ENCODE measurements at places on chromosomes 1 and 21.

DNA sequence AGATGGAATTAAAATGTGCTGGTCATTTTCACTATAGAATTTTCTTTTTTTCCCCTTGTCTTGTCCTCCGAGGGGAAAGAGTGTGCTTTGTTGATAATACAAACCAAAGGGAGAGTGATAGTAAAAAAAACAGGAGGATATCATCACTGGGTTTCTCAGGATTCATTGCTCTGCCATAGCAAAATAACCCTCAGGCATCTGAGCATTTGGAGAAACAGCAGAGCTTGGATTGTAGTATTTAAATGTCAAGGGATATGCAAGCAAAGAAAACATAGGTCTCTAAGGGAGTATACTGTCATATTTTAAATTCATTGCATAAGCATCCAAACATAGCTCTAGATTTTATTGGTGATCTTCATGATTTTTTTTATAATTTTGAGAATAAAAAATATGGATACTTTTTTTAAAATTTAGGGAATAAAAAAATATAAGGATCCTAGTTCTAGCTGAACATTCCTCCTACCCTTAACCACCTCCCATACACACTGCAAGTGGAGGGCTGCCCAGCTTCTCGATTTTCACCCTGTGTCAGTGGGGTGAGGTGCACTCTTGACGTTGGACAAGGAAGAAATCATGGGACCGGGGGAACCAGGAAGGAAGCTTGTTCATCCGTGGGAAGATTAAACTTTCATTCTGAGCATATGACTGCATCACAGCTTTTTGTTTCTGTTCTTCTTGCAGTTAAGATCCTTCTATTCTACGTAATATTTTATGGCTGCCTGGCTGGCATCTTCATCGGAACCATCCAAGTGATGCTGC is 4.4 kb downstream of the ATP1B1 start:
- DNase-seq, result no peak

DNA sequence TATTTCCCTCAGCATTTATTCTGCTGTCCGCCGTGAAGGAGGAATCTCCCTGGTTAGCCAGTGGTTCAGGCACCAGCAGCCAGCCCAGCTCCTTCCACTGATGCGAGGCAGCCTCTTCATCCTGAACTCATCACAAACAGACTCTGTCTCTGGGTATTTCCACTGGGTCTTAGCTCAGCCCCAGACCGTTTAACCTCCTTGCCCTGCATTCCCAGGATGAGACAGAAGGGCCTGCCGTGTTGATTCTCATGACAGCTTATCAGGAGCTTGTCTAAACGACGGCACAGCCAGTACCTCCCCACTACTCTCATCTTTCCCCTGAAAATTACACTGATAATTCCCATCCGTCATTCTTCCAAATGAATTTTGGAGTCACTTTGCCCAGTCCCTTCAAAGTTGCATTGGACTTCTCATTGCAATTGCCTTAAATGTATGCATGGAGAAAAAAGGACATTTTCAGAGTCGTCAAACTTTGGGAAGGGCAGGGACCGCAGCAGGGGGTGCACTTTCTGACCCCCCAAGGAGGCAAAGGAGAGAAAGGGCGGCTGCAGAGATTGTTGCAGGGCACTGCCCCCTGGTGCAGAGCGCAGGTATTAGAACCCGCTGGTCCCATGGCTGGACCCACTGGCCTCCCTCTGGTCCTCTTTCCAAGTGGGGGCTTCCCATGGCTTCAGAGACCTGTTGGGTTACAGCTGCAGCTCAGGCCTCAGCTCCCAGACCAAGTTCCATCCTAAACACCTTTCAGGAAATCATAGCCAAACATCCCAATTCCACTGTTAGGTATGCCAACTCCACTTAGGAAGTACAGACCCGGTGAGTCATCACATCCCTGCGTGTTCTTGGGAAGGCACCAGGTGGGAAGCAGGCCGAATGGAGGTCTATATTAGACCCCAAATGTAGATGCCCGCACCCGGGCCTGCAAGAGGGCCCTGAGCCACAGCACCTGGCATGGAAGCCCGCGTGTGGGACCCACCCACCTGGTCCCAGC is 3.7 kb upstream of the MEGF6 start:
- DNase-seq, result no peak

DNA sequence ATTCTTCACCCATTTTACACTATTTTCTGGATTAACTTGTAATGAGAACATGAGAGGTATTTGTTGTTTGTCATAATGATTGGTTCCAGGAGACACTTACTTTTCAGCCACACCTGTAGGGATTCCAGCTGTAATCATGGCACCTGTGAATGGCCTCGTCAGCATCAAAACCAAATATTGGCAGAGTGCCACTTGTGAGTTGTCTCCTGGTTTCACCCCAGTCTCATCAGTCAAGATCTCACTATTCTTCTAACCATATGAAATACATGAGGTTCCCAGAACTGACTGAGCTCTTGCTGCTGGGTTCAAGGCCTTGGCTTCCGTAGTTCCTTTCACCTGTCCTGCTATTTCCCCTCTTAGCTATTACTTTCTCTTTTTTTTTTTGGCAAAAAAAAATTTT is 246.6 kb upstream of the ADGRL2 start:
- DNase-seq, result no peak

- no peak for DNase-seq
These were observed 85.5 kb upstream of the CACNA1E start for GRCh38 chr1:181397845-181398244.

DNA sequence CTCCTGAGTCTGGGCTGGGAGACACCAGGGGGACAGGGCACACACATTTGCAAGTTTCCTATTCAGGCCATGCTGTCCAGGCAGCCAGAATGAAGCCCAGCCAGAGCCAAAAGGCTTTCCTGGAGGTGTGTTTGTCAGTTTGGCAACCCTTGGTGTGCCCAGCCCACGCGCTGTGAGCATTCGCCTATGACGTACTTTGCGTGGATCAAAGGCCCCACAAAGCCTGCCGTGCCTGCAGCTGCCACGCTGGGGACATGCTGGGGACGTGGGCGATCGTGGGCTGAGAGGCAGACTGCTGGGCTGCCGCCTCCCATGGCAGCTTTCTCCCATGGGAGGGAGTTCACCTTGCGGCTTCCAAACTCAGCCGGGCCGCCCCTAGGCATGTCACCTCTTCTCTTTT is 57.5 kb downstream of the CD247 start:
- DNase-seq, result no peak

DNA sequence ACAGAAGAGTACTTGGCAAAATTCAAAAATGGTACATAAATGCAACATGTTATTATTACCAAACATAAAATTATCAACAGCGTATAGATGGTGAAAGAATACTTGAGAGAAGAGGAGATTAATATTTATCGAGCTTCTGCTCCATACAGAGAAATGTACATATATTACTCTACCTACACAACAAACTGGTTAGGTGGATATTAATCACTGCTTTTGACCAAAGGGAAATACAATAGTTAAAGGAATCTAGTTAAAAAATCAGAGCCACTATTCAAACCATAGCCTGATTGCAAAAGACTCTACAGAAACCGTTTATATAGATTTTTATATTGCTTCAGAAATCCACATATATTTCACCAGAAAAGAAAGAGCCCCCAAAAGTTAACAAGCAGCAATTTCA is 379.3 kb upstream of the PRMT6 start:
- no peak for DNase-seq

GRCh38 chr21:41761211-41761933 is 5.5 kb downstream of the RIPK4 start:
- peak; percentile 37 for DNase-seq

DNA sequence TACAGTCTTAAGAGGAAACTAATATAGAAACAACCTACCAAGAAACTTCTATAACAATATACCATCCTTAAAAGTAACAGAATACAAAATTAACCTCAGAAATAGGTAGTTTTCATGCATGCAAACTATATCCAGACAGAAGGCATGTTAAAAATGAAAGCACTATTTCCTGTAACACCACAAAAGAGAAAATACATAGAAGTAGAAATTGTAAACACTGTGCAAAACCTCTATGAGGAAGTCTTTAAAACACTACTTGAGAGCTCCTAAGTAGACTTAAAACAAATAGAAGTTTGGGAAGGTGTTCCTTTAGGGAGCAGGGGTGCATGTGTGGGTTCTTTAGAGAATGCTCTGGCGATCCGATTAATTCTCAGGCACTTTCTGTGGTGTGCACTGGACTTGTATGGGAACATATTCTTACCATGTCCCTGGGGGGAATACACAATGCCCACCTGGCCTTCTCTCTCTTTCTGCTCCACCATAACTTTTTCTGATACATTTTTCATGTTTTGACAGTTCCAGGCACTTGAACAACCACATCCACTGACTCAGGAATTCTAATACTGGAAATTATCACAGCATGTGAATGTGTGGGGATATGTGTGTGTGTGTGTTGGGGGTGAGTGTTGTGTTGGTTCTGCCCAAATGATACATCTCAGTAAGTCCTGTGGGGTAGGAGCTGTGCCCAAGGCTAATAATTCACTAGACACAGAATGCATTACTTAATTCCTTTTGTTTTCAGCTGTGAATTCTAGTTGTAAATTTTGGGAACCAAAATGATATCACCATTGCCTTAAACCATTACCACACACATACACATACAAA is 866.3 kb upstream of the B3GALT2 start:
- no peak for DNase-seq

DNA sequence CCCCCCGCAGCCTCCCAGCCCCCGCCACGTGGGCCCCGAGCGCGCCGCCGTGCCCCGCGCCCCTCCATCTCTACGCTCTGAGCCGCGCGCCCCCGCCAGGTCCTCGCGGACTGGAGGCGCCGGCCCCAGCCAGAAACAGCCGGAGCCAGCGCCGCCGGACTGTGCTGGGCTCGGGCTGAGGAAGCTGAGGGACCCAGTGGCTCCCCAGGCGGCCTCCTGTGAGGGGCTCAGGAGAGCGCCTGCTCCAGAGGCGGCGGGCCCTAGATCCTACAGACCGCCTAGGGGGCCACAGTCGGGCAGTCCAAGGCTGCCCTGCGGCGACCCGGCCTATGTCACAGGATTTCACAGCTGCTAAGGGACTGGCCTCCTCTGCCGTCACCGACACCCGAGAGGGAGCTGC is 82.1 kb downstream of the NENF start:
- DNase-seq, result no peak

DNA sequence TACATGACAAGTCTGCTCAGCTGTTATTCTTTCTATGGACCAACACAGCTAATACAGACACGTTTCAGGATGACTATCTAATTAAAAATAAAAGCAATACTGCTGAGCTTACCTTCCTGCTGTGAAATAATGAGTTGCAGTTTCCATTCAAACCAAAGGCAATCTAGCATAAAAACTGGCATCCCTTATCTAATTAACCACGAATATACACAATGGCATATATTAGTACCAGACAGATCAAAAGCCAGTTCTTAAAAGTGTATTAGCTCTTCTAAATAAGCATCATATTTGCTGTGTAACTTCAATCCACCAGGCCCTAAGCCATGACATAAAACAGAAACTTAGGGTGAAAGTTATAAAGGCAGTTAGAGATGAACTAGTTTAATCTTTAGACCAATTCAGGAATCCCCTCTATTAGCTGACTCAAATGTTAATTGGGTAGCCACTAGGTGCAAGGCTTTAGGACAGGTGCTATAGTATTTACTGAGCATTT is 20.6 kb downstream of the TESK2 start:
- DNase-seq, result no peak

GRCh38 chr1:186987065-186987464 is 158.3 kb downstream of the PLA2G4A start:
- DNase-seq, result no peak

DNA sequence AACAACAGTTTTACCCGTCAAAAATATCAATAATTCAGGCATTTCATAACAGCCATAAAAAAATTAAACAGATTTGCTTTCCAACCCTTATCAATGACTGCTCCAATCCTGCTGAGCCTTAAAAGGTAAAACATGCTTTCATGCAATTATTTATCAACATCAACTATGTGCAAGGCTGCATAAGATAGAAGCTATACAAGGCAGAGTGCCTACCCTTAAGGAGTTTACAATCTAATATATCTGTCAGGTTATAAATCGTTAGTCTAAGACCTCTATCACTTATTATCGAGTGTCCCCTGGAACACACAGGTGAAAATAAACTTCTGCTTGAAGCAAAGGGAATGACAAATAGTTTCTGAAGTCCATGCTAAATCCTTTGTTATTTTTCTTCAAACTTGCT is 1.8 kb downstream of the ERRFI1 start:
- DNase-seq, result no peak

DNA sequence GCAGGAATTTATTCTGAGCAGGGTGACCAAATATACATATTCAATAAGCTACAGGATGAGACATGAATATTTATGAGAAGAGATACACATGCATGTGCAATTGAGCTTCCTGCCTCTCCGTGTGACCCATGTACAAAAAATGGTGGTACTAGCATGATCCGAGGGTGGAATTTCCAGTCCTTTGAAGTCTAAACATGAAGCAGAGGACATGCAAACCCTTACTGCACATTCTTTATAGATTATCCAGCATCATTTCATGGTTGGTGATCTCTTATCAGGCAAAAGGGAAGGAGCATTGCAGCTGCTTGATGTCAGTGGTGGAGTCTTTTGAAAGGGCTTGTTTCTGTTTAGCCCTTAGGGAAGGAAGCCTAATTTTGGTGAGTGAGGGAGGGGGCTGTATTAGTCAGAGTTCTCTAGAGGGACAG is 448.6 kb downstream of the SETD4 start:
- DNase-seq, result no peak

- no peak for DNase-seq
These were observed 21.7 kb upstream of the ZBTB21 start for GRCh38 chr21:42031816-42032215.

GRCh38 chr21:37564924-37565529 is 198.5 kb downstream of the DYRK1A start:
- DNase-seq, result peak; percentile 36

- no peak for DNase-seq
These were observed 190.8 kb downstream of the DYRK1A start for GRCh38 chr21:37557261-37557950.

DNA sequence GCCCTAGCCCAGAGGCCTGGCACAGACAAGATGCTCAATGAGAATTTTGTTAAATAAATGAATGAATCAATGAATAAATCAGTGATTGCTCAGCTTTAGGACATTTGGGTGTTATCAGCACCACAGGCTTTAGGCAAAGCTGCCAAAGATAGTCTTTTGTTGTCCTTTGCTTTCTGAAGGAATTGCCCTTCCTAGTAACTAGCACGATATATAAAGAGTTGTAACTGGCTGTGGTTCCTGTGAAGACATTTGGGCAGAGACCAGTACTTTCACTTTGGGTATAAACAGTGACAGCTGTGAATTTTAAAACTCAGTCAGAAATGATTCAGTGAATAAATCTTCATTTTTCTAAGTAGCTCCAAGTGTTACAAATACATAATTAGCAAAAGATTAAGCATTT is 13.3 kb downstream of the RNU5D-1 start:
- no peak for DNase-seq

All from NCI-H1417 treated with DMSO at 0.1 percent for 48 hours (cell line).